ENCODE measurements at places on chromosomes 7 and 10.

- no peak for DNase-seq
These were observed 46.7 kb downstream of the TRIM24 start for GRCh38 chr7:138506764-138507163.

DNA sequence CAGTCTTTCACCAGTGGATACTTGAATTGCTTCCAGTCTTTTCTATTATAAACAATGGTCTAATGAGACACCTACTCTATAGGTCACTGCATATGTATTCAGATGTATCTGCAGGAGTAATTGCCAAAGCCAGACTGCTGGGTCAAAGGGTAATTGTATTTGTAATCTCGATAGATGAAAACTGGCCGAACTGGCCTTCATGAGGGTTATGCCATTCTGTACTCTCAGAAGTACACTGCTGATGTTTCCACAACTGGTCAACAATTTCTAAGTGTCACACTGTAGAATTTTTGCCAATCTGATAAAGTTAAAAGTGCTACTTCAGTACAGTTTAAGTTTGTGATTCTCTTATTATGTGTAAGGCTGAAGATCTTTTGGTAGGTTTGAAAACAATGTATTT, 64.6 kb downstream of the JAZF1 start:
- DNase-seq, result no peak

GRCh38 chr10:77377678-77378352, 259.8 kb downstream of the KCNMA1 start:
- no peak for DNase-seq

DNA sequence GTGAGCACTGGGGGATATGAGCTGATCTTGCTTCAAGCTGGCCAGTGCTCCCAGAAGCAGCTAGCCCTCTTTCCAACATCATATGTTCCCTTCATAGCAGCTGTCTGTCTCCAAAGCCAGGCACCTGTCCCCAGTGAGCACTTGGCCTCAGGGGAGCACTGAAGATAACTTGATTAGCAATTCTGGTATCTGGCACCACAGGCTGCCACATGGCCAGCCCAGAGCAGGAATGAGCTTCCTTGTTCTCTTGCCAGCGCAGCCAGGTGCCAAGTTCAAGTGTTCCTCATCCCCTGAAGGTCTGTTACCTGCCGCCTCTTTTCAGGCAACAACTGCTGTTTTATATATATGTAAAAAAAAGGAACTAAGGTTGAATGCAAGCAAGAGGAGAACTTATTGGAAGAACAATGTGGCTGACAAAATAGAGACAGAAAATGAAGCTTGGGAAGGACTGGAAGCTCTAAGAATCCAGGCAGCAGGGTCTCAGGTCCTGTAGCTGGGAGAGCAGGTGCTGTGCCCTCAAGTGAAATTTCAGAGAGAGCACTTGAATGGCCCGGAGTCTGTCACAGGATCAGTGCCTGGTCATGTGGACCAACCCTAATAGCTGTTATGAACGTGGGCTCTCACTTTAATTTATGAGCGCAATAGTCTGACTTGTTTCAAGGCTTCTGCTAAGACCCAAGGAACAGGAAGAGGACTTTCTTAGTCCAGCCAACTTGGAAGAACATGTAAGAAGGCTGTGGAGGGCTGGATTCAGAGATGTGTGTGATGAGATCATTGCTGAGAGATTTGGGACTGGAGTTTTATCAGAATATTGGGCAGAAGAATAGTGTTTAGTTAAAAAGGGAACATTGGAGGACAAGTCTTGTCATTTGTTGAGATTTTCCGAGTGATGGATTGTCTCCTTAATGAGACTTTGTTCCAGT, 267.2 kb downstream of the GLRX3 start:
- DNase-seq, result no peak
